Brain pericyte (primary cell): ENCODE measurements at places on chromosomes 3 and 15.

DNA sequence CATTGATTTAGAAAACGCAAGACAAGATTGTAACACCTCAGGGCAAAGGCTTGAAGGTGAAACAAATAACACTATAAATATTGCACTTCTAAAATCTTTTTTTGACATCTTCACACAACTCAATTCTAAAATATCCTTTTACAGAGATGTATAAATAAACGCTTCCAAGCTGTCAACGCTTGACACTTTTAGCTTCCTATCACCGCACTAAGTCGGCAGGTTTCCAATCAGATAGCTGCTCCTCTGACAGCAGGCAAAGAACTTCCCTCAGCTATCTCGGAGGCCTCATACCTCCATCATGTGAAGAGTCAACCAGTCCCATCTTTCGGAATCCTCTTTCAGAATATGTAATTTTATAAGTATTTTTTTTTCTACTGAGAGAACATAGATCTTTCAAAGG, 71.0 kb downstream of the PCOLCE2 start:
- no peak for DNase-seq

- no peak for DNase-seq
These were observed 53.3 kb downstream of the MEIS2 start for GRCh38 chr15:37046876-37047614.

DNA sequence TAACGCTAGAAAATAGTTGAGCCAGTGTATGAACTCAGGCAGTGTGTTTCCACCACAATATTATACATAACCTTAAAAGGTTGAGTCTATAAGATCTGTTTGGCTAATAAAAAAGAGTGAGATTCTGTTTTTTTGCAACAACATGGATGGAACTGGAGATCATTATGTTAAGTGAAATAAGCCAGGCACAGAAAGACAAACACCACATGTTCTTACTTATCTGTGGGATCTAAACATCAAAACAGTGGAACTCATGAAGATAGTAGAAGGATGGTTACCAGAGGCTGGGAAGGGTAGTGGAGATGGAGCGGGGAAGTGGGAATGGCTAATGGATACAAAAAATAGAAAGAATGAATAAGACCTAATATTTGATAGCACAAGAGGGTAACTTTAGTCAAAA, 150.7 kb downstream of the GABRG3 start:
- no peak for DNase-seq

DNA sequence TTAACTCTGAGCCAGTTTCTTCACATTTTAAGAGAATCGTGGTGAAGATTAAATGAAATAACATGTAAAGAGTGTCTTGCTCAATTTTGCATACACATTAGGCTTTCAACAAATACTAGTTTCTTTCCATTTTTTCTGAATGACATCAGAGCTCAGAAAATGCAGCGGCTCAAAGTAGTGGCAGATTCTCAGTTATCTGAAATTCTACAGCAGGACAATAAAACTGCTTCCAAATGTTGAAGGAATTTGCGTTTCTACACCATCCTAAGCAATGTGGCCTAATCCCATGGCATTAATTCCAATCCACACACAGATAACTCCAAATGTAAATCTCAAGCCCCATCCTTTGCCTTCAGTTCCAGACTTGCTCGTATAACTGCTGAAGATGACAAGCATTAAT, 115.8 kb downstream of the PLCH1 start:
- no peak for DNase-seq

GRCh38 chr3:130506031-130506430, 10.9 kb upstream of the COL6A6 start:
- DNase-seq: no peak

GRCh38 chr15:65183865-65184159, 1.3 kb downstream of the CLPX start:
- DNase-seq: no peak

- DNase-seq: no peak
These were observed 12.4 kb downstream of the NKTR start for GRCh38 chr3:42612928-42613327.

- DNase-seq: no peak
These were observed 12.3 kb upstream of the TLE3 start for GRCh38 chr15:70109978-70110377.

DNA sequence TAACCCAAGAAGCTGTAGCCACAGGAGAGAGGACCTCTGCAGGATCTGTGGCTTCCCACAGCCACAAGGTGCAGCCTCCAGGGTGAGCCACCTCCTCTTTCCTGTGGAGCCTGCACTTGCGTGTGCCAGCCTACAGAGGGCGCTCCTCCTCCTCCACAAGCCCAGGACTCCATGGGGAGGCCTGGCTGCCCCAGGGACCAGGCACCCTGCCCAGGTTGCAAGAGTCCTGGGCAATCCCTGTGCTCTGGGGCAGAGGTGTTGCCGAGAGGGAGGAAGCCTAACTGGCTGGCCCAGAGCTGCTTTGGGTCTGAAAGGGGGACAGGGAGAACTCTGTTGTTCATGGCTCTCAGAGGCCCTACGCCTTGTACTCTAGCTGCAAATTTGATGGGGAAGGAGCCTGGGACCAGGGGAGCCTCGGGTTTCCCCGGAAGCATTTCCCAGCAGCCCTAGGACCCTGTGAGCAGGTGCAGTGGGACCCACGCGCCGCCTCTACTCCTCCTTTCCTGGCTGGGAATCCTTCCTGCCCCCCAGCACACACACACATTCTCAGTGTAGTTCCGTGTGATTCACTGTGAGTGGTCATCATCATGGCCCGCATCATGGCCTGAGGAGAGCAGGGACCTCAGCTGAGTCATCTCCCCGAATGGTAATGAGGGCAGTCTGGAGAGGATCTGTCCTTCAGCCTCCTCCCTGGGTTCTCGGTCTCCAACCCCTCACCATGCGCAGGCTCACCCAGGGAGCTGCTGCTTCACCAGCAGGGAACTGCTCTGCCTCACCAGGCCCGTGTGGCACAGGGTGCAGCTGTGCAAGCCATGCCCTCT, 24.3 kb downstream of the TBC1D21 start:
- DNase-seq: peak; percentile 31

DNA sequence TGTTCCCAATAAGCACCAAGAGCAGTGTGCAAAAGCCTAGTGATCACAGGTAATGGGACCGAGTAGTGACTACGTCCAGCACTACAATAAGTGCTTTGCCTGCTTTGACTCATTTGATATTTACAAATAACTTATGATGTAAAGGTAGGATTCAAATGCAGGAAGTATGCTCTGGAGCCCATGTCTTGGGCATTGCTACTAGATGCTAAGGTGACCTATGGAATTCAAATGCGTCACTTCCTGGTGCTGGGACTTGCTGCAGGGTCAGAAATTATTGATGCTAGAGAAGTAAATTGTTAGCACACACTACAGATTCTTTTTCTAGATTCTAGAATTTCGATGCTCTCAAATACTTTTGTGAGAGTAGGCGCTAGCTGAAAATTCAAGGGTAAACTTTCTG, 101.2 kb upstream of the TSC22D2 start:
- DNase-seq: no peak

GRCh38 chr3:189967254-189967865, 153.3 kb downstream of the P3H2 start:
- DNase-seq: no peak

GRCh38 chr15:81301815-81302399, 22.0 kb downstream of the STARD5 start:
- DNase-seq: no peak

- DNase-seq: no peak
These were observed 19.3 kb downstream of the MUC13 start for GRCh38 chr3:124915254-124915653.

DNA sequence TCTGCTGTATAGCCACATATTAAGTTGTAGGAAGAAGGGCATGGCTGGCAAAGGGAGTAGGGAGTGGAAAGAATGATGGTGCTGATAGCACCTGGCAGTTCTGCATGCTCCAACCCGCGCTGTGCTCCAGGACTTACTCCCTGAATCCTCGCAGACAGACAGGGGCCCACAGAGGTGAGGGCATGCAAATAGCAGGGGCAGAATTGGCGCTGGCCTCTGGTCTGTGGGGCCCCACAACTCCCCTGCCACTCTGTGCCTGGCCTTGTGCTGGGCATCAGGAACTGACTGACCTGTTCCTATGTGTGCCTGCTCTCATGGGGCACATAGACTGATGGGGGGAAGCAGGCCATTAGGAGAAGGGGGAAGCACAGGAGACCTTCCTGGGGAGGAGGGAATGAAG, 20.9 kb downstream of the HDAC11 start:
- DNase-seq: no peak

DNA sequence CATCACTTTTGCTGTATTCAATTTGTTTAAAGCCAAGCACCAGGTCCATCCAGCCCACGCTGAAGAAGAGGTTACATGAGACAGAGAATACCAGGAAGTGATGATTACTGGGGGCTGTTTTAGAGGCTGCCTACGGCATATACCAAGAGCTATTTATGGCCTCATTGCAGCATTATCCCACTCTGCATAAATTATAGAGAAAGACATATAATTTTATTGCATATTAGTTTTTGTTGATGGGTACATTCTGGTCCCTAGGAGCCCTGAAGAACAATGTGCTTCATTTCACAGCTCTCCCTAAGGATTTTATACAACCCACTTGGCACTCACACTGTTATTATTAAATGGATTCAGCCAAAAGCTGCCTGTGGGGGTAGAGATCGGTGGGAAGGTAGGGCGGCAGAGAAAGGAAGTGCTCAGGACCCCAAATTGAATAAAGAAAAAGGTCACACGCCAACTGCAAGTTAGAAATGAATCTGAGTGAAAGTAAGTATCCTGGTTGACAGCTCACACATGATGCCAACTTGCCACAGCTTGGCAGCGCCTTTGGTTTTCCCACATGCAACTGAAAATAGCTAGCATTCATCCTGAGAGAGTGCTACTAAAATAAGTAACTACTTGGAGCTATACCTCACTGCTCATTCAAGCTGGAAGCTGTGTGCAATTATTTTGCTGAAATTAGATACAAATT, 73.7 kb downstream of the CCNL1 start:
- no peak for DNase-seq

DNA sequence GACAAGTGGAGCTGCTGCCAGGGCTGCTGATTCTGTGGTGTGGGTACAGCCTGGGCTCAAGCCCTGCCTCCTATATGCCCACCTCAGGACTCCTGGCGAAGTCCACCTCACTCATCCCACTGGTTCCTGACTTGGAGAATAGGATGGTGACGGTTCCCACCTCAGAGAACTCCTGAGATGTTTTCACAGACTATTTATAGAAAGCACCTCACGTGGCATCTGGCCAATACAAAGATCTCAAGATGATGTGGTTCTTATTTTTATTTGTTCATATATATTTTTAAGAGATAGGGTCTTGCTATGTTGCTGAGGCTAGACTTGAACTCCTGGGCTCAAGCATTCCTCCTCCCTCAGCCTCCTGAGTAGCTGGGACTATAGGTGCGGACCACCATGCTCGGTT, 236.9 kb upstream of the BHLHE40 start:
- no peak for DNase-seq

DNA sequence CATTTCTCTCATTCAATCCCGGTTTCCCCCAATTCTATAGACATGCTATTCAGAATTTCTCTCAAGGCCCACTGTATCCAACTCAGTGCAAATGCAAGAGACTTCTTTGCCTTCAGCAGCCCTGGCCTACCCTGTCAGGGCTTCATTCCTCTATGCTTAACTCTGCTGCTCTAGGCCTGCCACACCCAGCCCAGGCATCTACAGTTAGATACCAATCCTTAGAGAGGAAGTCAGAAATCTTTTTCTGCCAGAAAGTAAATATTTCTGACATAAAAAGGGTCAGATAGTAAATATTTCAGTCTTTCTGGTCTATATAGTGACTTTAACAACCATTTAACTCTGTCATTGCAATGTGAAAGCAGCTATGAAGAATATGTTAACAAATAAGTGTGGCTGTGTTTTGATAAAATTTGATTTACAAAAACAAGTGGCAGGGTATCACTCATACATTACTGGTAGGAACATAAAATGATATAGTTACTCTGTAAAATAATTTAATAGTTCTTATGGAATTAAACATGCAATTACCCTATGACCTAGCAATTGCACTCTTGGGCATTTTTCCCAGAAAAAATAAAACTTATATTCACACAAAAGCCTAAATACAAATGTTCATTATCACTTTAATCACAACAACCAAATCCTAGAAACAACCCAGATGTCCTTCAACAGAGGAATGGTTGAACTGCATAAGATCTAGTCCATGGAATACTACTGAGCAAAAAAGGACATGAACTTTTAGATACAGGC, 942.0 kb downstream of the SQOR start:
- no peak for DNase-seq

GRCh38 chr3:79018671-79019136, 749.1 kb downstream of the ROBO1 start:
- DNase-seq: no peak

DNA sequence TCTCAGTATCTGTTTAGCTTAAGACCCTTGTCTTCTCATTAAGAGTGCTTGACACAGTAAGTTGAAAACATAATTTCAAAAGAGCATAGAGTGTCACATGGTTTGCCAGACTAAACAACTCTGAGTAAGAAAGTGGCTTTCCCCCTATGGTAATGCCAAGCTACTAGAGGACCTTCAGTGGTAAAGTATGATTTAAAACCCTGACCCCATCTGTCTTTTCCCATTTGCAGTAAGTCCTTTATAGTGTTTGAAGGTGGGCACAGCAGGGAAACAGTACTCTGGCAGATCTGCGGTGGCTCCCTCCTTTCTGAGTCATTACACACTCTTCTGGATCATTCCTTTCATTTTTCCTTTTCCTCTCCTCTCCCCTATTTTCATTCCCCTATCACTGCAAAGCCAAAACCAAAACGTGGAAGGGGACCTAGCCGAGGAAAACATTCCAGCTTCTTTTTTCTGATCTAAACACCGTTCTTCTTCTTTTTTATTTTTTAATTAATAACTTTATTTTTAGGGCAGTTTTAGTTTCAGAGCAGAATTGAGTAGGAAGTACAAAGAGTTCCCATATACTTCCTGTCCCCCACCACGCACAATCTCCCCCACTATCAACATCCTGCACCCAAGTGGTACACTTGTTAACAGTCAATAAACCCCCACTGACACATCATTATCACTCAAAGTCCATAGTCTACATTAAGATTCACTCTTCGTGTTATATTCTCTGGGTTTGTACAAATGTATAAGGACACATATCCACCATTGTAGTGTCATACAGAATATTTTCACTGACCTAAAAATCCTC, 74.7 kb downstream of the PPARG start:
- no peak for DNase-seq

DNA sequence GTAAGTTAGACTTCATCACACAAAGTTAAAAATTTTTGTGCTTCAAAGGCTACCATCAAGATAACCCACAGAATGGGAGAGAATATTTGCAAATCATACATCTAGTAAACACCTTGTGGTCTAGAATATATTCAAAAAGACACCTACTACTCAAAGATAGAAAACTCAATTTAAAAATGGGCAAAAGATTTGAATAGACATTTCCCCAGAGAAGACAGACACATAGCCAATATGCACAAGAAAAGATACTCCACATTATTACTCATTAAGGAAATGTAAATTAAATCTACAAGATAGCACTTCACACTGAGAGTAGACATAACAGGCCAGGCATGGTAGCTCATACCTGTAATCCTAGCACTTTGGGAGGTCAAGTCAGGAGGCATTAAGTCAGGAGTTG, 87.8 kb upstream of the MANF start:
- DNase-seq: no peak

GRCh38 chr3:66478960-66479359, 21.9 kb downstream of the LRIG1 start:
- DNase-seq: no peak

- DNase-seq: no peak
These were observed 9.4 kb downstream of the TCF12 start for GRCh38 chr15:56927816-56928215.

GRCh38 chr3:126528800-126529541, 5.0 kb downstream of the CHST13 start:
- DNase-seq: no peak
